ENCODE measurements at places on chromosomes 5 and 9. TPM values are rescaled to one million over a fixed set of nuclear protein-coding genes. Genes with fewer than 3 reads are reported as not detected.
A peak's percentile ranks its signal among the peaks of the same experiment; 100 is the strongest.

DNA sequence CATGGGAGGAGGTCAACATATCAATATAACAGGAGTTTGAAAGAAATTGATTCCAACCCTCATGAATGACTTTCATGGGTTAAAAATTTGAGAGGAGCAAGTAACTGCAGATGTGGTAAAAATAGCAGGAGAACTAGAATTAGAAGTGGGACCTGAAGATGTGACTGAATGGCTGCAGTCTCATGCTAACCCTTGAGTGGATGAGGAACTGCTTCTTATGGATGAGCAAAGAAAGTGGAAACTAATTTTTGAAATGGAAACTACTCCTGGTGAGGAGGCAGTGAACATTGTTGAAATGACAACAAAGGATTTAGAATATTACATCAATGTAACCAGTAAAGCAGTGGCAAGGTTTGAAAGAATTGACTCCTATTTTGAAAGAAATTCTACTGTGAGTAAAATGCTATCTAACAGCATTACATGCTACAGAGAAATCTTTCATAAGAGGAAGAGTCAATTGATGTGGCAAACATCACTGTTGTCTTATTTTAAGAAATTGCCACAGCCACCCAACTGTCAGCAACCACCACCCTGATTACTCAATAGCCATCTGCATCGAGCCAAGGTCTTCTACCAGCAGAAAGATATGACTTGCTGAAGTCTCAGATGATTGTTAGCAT, 1683.2 kb downstream of the MAT2B start:
- no peak for DNase-seq

The WNK2 gene
- 218 TPM for total RNA-seq

- DNase-seq, result no peak
Measured at GRCh38 chr9:110027671-110028081, 180.3 kb downstream of the C9orf152 start.

GRCh38 chr9:34559624-34560455, 29.7 kb downstream of the CNTFR start:
- DNase-seq, result peak; percentile 48

DNA sequence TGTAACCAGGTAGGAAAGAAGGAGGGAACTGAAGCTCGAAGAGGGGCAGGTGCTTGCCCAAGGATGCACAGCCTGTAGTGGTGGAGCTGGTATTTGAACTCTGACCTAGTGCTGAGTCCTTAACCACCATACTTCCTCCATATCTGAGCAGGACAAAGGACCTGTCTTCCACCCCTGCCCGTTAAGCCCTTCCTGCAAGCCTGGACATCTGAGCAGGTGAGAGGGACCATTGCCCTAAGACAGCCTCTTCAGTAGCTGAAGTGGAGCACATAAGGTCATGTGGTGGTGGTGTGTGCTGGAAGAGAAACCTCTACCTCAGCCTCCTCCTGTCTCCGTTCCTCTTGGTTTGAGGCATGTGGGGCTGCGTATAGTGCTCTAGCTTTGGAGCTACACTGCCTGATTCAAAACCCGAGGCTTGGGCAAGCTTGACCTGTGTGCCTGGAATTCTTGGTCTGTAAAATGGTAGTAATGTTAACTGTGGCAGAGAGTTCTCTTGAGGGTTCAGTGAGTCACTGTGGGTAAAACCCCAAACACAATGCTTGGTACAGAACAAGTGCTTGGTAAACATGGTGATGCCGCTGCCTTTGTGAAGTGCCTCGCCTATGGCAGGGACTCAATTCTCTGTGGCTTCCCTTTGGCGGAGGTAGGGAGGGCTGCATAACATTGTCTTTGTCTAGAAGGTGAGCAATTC, 7.4 kb downstream of the GALNT10 start:
- DNase-seq, result no peak

- no peak for DNase-seq
Measured at GRCh38 chr5:83092619-83093018, 15.3 kb downstream of the XRCC4 start.

- no peak for DNase-seq
Measured at GRCh38 chr9:92774274-92774673, 9.6 kb upstream of the BICD2 start.
